ENCODE measurements at places on chromosomes 4 and X.

- DNase-seq, result no peak
These were observed 412.8 kb upstream of the SLIT2 start for GRCh38 chr4:19838858-19839257.

DNA sequence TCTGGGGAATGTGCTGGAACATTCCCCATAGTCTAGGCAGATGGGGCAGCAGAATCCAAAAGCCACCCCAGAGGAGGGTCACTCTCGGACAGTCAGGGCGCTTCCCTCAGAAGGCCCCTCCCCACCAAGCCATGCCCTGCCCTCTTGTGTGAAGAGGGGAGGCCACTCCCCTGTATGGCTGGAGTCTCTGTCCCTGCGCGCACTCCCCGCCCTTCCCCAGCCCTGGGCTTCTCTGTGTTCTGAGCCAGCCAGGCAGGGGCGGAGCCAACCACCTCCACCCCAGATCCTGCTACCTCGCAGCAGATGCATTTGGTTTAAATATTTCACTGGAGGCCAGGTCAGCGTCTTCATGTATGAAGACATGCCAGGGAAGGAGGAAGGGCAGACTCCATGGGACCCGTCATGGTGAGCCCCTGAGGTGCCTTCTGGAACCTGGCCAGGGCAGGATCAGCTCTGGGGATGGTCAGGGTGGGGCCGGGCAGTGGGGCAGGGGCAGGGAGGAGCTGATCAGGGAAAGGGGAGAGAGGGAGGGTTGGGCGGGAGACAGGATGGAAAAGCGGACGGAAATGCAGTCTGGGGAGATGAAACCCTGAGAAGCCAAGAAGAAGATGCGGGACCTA, 107.3 kb downstream of the ADRA2C start:
- no peak for DNase-seq

- DNase-seq, result no peak
These were observed 50.3 kb downstream of the FTHL17 start for GRCh38 chrX:31021537-31021936.

DNA sequence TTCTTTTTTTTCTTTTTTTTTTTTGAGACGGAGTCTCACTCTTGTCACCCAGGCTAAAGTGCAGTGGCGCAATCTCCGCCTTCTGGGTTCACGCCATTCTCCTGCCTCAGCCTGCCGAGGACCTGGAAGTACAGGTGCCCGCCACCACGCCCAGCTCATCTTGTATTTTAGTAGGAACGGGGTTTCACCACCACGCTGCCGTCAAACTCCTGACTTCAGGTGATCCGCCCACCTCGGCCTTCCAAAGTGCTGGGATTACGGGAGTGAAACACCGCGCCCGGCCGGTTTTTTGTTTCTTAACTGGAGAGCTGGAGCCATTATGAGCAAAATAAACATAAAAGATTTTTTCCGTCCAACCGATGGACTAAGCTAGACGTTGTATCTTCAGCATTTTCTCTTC, 1.9 kb upstream of the WDR17 start:
- DNase-seq, result no peak

GRCh38 chrX:102934624-102935023, 2.4 kb upstream of the RAB40AL start:
- DNase-seq, result peak; percentile 27

DNA sequence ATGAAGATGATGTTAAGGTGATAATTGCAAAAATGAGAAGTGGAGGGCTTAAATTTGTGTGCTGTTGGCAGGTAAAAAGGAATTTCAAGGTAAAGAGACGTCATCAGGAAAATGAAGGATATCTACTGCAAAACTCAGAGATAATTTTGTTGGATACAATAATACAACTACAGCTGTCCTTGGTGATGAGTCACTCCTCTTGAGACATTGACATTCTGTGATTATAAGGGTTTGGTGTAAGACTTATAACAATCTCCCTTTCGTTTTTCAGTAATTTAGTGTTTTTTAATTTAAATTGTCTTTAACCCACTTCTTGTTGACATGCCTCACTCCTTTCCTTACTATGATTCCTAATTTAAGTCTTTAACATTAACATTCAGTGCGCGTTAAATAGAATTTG, 1074.1 kb upstream of the SLIT2 start:
- DNase-seq, result no peak

GRCh38 chr4:92497141-92497540, 193.4 kb downstream of the GRID2 start:
- no peak for DNase-seq

DNA sequence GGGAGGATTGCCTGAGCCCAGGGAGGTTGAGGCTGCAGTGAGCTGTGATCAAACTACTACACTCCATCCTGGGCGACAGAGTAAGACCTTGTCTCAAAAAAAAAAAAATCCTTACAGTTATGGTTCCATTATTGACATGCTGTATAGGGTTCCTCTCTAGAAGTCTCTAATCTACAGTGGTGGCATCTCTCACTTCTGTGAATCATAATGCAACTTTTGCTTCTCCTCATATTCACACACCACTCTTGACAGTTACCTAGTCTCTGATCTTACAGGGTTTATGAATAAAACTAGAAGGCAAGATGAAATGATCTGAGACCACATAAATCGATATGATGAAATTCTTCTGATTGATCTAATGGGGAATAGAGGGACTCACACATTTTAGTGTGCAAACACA, 40.6 kb downstream of the DOCK11 start:
- no peak for DNase-seq

GRCh38 chrX:21255032-21255618, 119.1 kb upstream of the CNKSR2 start:
- DNase-seq, result no peak

- DNase-seq, result no peak
These were observed 45.3 kb upstream of the EDA2R start for GRCh38 chrX:66684196-66684595.

GRCh38 chr4:167956676-167957075, 135.7 kb upstream of the ANXA10 start:
- no peak for DNase-seq

GRCh38 chrX:69597399-69597798, 18.5 kb upstream of the EDA start:
- no peak for DNase-seq

GRCh38 chrX:43693602-43694406, 37.7 kb downstream of the MAOA start:
- no peak for DNase-seq

DNA sequence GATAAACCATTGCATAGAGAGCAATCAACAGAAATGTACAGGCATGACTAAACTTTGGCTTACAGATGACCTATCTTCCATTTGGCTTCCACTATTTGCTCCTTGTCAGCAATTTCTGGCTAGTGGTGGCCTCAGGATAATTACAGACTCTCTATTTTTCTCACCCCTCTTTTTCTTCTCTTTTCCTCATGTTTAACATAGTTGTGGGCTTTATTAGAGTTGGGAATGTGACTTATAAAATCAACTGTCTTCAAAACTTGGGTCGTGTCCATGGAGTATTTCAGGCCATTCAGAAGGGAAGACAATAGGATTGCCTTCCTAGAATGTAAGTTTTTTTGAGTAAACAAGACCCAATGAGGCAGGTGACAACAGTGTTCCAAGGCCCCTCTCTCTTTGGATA, 236.2 kb downstream of the FRAS1 start:
- no peak for DNase-seq

DNA sequence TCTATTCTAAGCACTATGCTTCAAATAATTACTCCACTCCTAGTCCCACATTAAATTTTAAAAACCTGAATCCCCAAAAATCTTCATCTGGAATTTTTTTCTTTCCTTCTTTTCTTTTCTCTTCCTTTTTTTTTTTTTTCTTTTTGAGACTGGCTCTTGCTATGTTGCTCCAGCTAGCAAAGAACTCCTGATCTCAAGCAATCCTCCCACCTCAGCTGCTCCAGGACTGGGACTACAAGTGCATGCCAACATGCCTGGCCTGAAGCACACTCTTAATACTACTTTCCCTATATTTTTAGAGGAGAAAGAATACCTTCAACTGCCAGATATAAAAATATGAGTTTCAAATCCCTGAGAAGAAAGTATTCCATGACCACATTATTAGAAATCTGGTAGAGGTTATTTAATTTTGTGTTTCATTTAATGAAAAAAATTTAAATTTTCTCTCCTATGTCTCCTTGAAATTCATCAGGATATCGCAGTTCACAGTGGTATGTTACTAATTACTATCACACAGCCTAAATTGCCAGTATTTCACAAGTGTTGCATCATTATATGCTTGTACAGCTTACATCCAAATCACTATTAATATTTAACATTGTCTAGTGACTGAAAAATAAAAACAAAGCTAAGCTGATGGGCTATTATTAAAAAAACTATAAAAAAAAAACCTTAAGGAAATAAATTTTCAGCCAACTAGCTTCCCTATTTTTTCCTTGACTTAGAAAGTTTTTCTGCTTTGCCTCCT, 227.8 kb downstream of the NAF1 start:
- DNase-seq, result no peak

Data from inflammatory macrophage treated with lipopolysaccharide for 4 hours (primary cell).